Left ventricle myocardium inferior (tissue), 1 donor: ENCODE measurements at places on chromosomes 2 and 18. TPM values are rescaled to one million over a fixed set of nuclear protein-coding genes. Genes with fewer than 3 reads are reported as not detected.
A peak's percentile ranks its signal among the peaks of the same experiment; 100 is the strongest.

GRCh38 chr18:38033282-38033681, 467.7 kb upstream of the CELF4 start:
- no peak for DNase-seq
- H3K4me1 ChIP-seq: no peaks in the 10 kb centered on the region
- no peak overlapping the region for H3K4me3 ChIP-seq
- peaks cover 8% of the 10 kb centered on the region for H3K27me3 ChIP-seq
- no peak overlapping the region for H3K27ac ChIP-seq

The BBS5 gene
- total RNA-seq: 8.4 TPM

The FIGLA gene
- total RNA-seq: not detected

DNA sequence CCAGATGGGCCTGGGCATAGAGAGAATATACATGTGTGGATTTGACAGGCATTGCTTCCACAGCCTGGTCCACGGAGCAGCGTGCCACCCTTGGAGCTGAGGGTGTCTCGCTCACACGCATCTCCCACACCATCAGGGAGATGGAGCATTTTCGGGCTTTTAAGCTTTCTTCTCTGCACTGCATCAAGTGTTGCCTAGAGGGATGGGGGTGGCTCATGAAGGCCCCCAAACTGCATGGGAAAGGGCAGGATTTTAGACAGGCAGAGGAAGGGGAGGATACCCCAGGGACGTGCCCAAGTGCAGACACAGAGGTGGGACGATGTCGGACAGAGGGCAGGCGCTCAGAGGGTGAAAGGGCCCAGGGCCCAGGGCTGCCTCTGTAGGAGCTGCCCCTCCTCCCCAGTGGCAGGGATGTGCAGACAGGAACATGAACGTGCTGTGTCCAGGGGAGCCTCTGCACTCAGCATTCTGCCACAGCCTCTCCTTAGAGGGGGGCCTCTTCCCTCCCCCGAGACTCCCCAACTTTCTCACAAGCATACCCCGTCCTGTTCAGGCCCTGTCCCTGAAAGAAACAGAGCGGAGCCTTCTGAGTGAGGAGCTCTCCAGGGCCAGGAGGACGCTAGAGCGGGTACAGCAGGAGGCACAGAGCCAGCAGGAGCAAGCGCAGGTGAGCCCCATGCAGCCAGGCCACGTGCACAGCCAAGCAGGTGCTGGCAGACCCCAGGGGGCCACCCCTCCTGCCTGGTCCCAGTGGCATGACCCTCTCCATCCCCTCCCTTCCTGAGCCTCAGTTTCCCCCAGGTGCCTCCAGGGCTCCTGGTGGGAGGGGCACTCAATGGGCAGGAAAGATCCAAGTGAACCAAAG, 42.9 kb upstream of the SNED1 start:
- H3K4me1 ChIP-seq: peaks cover 39% of the 10 kb centered on the region
- no peak for DNase-seq
- no peaks in the 10 kb centered on the region for H3K36me3 ChIP-seq
- no peaks in the 10 kb centered on the region for H3K27me3 ChIP-seq

- no peak overlapping the region for H3K4me3 ChIP-seq
- no peak overlapping the region for H3K27ac ChIP-seq
- no peaks in the 10 kb centered on the region for H3K36me3 ChIP-seq
Observed at GRCh38 chr18:76633588-76634269, 138.7 kb upstream of the ZNF516 start.

The XIRP2 gene
- total RNA-seq: 364 TPM

- H3K36me3 ChIP-seq: peaks cover 44% of the 10 kb centered on the region
- no peak overlapping the region for H3K27ac ChIP-seq
- no peak for DNase-seq
Observed at GRCh38 chr2:235934774-235935484, 233.3 kb downstream of the GBX2 start.

The INHBB gene
- total RNA-seq: 3.2 TPM

The CXCR2 gene
- total RNA-seq: 0.96 TPM

DNA sequence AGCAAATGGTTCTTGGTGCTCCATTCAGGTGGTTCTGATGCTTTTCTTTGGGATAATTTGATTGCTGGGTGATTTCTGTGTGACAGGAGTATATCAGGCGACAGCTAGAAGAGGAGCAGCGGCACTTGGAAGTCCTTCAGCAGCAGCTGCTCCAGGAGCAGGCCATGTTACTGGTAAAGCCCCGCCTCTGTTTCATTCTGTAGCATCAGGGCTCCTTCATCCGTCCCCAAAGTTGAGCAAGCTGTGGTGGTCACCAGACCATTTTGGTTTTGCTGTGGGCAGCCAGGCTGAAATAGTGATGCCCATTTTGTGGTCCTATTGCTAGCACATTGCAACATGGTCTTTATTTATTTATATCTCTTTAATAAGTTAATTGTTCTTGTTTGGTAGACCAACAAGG, 132.8 kb upstream of the IL1R2 start:
- H3K36me3 ChIP-seq: peaks cover 69% of the 10 kb centered on the region
- no peak overlapping the region for H3K27ac ChIP-seq
- H3K4me1 ChIP-seq: peaks cover 23% of the 10 kb centered on the region
- H3K27me3 ChIP-seq: no peaks in the 10 kb centered on the region
- no peak for DNase-seq

DNA sequence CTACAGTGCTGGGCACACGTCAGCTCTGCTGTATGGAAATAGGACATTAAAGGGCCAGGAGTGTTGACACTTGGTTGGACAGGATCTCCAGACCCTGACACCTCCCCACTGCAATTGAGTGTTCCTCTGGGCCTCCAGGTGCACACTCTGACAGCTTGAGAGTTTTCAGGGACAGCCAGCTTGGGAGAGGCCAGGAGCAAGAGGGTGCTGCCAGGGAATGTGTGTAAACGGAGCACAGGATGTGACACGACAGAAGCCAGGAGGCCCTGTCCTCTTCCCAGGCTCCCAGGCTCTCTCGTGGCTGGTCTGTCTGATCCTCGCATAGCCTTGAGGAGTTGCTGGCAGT, 318.1 kb upstream of the HS6ST1 start:
- H3K27me3 ChIP-seq: no peaks in the 10 kb centered on the region
- H3K27ac ChIP-seq: no peak overlapping the region
- H3K4me1 ChIP-seq: no peaks in the 10 kb centered on the region
- no peak for DNase-seq
- H3K4me3 ChIP-seq: no peak overlapping the region

GRCh38 chr2:173841110-173841509, 124.1 kb downstream of the SP3 start:
- H3K4me1 ChIP-seq: no peaks in the 10 kb centered on the region
- H3K27me3 ChIP-seq: peaks cover 41% of the 10 kb centered on the region
- H3K36me3 ChIP-seq: no peaks in the 10 kb centered on the region
- no peak for DNase-seq
- H3K27ac ChIP-seq: no peak overlapping the region

The LINC00305 gene
- total RNA-seq: not detected

GRCh38 chr2:128160616-128161275, 69.7 kb downstream of the UGGT1 start:
- peaks cover 80% of the 10 kb centered on the region for H3K36me3 ChIP-seq
- H3K4me3 ChIP-seq: no peak overlapping the region
- H3K27ac ChIP-seq: no peak overlapping the region
- H3K4me1 ChIP-seq: no peaks in the 10 kb centered on the region
- no peaks in the 10 kb centered on the region for H3K27me3 ChIP-seq
- DNase-seq: no peak

DNA sequence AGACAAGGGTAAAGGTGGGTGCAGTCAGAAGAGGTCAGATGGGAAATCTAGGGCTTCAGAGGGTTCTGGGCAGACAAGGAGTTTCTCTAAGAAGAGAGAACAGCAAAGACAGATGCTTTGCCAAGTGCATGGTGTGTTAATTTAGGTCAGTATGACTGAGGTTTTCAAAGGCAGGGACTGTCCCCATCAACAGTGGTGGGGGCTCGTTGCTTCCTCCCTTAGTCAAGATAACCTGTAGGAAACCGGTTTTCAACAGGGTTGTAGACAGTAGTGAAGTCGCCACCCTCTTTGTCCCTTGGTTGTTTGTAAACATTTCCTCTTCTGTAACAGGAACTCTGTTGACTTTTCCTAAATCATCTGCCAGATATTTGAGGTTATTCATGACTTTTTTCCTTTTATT, 11.6 kb downstream of the RAB12 start:
- H3K4me3 ChIP-seq: no peak overlapping the region
- peaks cover 6% of the 10 kb centered on the region for H3K36me3 ChIP-seq
- no peak for DNase-seq
- H3K27ac ChIP-seq: peak overlapping the region; percentile 79
- H3K27me3 ChIP-seq: no peaks in the 10 kb centered on the region

DNA sequence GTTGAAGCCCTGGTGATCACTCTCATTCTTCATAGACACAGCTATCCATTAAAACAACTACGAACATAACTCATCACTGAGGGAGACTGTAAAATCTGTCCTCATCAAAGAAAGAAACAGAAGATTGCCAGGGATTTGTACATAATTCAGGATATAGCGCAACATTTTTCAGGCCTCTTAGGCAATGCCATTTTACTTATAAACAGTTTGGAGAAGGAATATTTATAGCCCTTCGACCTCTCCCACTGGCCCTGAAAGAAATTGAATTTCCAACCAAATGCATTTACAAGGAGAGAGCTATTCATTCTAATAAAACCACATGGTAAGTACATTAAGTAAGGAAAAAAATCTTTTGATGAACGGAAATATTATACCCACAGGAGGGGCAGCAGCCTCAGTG, 295.0 kb downstream of the RAD51AP2 start:
- no peaks in the 10 kb centered on the region for H3K4me1 ChIP-seq
- H3K36me3 ChIP-seq: no peaks in the 10 kb centered on the region
- H3K27me3 ChIP-seq: no peaks in the 10 kb centered on the region
- H3K27ac ChIP-seq: no peak overlapping the region

The OR6B2 gene
- not detected for total RNA-seq

DNA sequence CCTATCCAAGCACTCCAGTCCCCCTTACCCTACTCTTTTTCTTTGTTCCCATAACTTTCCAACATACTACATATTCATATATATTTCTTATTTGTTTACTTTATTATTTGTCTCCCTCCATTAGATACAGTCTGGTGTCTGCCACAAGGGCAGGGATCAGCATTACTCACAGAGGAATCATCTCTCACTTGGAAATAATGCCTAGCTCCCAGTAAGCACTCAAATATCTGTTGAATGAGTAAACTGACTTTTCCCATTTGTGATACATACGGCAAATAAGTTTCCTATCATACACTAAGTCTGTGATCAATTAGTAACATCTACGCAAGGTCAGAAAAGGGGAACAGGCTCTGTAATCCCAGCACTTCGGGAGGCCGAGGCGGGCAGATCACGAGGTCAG, 18.7 kb downstream of the C1D start:
- no peak for DNase-seq
- H3K27ac ChIP-seq: no peak overlapping the region
- H3K27me3 ChIP-seq: no peaks in the 10 kb centered on the region
- peaks cover 17% of the 10 kb centered on the region for H3K36me3 ChIP-seq
- H3K4me1 ChIP-seq: peaks cover under 1% of the 10 kb centered on the region
